ENCODE measurements at places on chromosomes 1 and 21.

GRCh38 chr1:19087737-19088594 lies 122.1 kb downstream of the UBR4 start:
- DNase-seq: no peak

- no peak for DNase-seq
These were observed 30.6 kb downstream of the AJAP1 start for GRCh38 chr1:4684864-4685522.

GRCh38 chr1:97013941-97014340 lies 292.4 kb downstream of the PTBP2 start:
- DNase-seq: no peak

DNA sequence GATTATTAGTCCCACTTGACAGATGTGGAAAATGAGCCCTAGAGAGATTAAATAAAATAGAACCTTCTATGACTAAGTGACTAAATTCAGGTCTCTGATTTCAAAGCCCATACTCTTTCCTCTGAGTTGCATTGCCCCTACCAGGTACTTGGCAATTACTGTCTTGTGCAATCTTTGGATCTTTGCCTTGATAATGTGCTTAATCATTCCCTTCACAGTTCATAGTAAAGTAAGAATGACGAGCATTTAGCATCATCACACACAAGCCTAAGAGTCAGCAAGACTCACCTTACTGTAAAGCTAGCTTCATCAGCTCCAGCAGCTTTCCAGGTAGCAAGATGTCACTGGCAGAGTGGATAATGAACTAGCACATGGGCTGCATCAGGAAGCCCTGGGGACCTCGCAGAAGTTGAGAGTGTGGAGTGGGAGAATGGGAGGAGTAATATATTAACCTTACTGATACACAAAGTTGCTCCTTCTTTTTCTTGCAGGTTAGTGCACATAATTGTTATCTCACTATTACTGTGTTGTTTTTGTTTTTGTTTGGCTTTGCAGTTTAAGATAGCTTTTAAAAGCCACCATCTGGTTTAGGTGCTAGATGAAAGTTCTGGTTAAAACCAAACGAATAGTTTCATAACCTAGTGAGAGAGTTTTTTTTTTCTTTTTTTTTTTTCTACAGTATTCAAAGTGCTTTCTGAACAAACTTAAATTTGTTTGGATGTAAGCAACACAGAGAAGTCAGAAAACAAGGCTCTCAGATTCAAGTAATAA lies 71.8 kb downstream of the PBX1 start:
- DNase-seq: no peak

DNA sequence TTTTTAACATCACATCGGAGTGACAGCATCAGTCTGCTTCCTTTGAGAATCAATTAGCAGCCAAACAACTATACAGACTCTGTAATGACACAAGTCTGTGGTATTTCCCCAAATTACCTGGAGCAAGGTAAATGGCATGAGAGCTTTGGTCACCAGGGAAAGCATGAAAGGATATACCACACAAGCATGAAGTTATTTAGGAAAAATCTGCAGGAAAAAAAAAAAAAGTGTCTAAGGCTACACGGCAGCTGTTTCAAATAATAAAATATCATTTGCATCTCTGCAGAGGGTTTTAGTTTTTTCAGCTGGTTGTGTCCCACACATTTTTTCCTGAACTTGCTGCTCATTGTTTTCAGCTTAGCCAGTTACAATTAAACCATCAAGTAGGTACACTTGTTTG lies 234.7 kb downstream of the TTLL7 start:
- DNase-seq: no peak

- DNase-seq: no peak
These were observed 279.5 kb upstream of the NR5A2 start for GRCh38 chr1:199747984-199748383.

- DNase-seq: no peak
These were observed 9.0 kb upstream of the RBM8A start for GRCh38 chr1:145936247-145936646.

- no peak for DNase-seq
These were observed 1.4 kb downstream of the KLHDC7A start for GRCh38 chr1:18481921-18482701.

GRCh38 chr1:161773791-161774190 lies 7.7 kb downstream of the ATF6 start:
- no peak for DNase-seq

DNA sequence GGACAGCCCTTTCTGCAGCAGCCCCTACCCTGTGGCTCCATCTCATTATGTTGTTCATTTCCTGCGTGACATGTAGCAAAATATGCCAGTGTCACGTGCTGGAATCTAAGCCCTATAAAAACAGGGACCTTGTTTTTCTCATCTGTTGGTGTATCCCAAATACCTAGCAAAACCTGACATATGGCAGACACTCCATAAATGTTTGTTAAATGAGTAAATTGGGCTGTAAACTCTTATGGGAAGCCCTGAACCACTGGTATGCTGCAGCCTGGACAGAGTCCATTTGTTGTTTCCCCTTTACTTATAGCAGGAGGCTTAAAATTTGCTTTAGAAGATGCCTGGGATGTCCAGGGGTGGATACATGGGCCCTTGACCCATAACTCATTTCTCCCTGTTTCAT lies 363.8 kb downstream of the NPHP4 start:
- DNase-seq: no peak

- DNase-seq: no peak
These were observed 39.7 kb downstream of the PBX1 start for GRCh38 chr1:164598719-164599118.

DNA sequence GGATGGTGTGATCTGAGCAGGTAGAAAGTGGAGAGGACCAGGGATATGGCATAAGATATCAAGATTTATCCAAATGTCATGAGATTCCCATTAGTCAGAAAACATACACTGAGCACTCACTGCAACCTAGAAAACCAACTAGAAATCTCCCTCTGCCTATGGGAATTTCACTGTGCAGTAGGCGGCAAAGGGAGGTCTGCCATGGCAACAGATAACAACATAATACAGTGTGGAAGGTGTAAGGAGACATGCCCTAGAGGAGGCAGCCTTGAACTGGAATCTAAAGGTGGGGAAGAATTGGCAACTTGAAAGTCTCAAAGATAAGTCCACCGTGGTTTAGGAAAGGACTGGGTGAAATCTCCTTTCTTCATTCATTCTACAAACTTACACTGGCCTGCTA lies 238.4 kb downstream of the ATG4C start:
- no peak for DNase-seq

GRCh38 chr1:184792450-184792969 lies 37.9 kb upstream of the EDEM3 start:
- DNase-seq: no peak

- no peak for DNase-seq
These were observed 11.3 kb downstream of the SLC30A2 start for GRCh38 chr1:26034504-26035202.

- DNase-seq: no peak
These were observed 101.4 kb downstream of the CC2D1B start for GRCh38 chr1:52264530-52265115.

DNA sequence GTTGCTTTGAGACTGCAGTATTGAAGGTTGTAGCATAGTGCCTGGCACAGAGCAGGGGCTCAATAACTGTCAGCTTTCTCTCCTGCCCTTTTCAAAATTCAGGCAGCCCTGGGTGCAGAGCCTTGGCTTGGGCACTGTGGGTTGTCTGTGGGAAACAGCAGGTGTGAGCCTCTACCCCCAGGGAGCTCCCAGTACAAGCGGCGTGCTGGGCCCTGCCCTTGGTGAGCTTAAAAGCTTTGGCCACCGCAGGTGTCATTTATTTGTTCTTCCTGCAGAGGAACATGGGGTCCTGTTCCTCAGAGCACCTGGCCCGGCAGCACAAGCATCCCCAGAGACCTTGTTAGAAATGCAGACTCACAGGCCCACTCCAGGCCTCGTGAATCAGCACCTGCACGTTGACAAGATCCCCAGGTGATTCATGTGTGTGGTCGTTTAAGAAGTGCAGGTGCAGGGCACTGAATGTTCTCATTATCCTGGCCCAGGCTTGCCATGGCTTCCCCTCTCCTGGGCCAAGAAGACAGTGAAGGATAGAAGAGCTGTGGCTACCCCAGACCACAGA lies 29.9 kb upstream of the IGSF21 start:
- DNase-seq: no peak

Measured in NCI-H1417 treated with DMSO at 0.1 percent for 48 hours (cell line).